ENCODE measurements at places on chromosomes 6 and 20.

- peak; percentile 2 for DNase-seq
Measured at GRCh38 chr6:79225717-79226599, 8.5 kb downstream of the HMGN3 start.

DNA sequence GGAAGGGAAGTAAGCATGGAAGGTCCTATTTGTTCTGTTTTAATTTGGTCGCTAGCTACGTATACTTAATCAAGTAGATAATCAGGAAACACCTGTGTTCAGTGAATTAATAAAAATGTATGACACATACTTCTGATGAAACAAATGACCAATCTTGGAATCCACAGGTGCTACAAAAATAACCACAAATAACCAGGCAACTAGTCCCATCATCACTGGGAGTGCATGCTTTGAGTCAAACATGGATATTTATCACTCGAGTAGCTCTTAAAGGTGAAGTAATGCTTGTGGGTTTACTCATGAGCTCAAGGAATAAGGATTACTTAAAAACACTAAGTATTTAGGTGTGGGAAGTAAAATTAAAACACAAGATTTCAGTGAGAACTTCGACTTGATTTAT lies 285.6 kb upstream of the ID4 start:
- no peak for DNase-seq

DNA sequence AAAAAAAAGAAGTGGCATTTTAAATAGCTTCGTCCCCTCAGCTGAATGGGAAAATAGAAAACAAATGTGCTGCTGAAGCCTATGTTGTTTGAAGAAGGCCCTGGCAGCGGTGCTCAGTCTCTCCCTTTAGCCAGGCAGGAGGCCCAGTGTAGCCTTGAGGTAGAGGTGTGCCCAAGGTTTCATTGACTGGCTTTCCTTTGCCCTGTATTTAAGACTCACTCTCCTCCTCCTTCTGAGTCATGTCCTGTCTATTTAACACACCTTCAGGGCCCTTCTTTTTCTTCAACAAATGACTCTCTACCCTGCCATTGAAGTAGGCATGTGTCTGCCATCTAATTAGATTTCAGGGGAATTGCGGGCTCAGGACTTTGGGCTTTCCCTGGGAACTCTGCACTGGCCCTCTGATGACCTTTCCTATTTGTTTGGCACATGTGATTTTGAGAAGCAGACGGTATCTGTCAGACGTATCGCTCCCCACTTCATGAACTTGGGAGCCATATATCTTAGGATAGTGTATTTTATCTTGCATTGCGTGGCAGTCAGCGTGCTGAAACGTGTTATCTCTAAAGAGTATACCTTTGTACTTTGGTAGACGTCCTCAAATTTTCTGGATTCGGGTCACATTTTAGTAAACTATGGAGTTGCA lies 4.3 kb downstream of the TJAP1 start:
- DNase-seq, result no peak

DNA sequence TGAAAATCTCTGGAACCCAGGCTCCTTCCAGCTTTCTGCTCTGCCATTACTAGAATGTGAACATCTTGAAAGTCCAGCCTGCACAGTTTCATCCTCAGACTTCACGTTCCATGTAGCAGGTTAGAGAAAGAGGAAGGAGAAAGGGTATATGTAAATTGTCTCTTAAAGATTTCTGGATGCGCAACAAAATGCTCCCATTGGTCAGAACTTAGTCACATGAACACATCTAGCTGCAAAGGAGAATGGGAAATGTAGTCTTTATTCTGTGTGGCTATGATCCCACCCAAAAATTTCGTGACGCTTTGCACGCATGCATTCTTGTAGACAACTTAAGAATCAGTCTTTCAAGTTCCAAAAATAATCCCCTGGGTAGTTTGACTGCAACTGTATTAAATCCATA lies 46.4 kb upstream of the CHD6 start:
- DNase-seq, result peak; percentile 14
